ENCODE measurements at places on chromosomes 3 and 15.

GRCh38 chr3:9209777-9210176 lies 39.7 kb downstream of the SRGAP3 start:
- no peak for DNase-seq

DNA sequence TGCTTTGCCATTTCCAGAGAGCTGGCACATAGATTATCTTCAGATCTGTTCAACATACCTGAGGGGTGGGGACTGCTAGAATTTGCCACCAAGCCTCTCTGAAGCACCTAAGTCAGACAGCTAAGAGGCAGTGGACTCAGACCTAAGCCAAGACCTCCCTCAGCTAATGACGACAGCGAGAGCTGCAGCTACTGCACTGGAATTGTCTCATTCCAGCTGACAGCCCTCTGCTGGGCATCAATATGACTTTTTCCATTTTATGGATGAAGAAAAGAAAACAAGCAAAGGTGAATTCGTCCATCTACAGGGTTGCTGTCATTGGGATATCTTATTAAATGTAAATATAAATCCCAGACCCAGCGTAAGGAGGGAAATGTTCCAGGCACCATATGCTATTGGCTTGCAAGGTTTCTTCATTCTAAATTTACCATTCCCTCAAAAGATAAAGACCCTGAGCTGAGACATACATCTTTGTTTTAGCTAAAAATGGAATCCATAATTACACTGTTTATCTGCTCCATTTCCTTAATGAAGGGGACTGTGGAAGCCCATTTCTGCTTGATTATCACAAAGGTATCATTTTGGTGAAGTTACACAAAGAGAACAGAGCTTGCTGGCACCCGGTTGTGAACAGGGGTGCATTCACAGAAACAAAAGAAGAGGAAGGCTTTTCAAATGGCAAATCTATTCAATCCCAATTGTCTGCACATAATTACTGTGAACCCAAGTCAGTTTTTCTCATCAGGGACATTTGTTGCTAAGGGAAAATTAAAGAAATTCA lies 85.5 kb upstream of the LRTM1 start:
- no peak for DNase-seq

DNA sequence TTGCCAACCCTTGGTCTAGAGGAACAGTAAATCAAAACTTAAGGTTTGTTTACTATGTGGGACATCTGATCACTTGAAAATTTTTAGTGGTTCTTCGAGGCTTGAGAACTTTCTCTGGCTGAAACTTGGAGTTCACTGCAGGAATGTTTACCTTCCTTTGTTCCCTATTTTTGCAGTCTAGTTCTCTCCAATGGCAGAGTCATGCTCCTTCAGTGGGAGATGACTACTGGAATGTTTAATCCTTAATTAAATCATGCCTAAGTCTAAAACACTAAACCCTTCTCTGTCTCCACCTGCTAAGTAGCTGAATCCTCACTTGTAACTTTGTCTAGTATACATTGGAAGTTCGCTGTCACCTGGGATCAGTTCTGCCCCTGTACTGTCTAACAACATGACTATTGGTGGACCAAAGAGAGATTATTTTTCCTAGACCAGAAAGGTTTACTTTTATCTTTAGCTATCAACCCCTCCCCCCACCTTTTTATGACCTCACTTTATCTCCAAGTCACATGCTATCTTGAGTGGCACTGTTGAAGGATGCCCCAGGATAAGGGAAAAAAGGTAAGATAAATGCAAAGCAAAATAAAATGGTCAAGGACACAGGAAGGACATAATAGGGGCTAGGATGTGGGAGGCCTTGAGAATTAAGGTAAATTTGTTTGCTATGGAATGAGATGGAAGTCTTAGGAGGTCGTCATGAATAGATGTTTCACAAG lies 1.2 kb upstream of the ZNF609 start:
- DNase-seq = no peak

GRCh38 chr3:66041116-66041515 lies 2.4 kb upstream of the MAGI1 start:
- no peak for DNase-seq

GRCh38 chr3:185207931-185208746 lies 45.7 kb downstream of the EHHADH start:
- DNase-seq = no peak

- DNase-seq = no peak
These were observed 20.1 kb downstream of the RFT1 start for GRCh38 chr3:53109891-53110771.

DNA sequence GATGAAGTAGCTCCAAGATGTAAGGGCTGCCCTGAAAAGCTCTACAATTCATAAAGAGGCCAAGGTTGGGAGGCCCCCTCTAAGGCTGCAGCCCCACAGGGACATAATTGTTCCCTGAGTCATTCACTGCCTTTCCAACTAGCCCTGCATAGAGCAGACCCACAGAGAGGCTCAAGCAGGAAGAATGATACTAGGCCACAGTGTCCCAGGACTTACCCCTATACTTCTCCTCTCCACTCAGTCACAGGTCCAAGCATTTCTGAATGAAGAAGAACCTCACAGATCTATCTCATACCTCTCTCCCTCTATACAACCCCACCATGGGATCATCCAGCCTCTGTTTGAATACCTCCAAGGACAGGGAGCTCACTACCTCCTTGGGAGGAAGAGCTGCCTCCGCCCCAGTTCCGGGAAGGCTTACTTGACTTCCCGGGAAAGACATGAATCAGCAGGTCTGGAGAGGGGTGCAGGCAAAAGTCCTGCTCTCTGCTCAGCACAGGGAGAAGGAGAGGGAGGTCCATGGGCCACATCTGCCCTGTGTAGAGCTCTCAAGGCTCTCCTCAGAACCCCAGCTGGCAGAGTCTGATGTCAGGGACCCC lies 6.9 kb upstream of the SKIC8 start:
- no peak for DNase-seq

GRCh38 chr3:57061556-57061955 lies 1.1 kb downstream of the SPATA12 start:
- DNase-seq = no peak

DNA sequence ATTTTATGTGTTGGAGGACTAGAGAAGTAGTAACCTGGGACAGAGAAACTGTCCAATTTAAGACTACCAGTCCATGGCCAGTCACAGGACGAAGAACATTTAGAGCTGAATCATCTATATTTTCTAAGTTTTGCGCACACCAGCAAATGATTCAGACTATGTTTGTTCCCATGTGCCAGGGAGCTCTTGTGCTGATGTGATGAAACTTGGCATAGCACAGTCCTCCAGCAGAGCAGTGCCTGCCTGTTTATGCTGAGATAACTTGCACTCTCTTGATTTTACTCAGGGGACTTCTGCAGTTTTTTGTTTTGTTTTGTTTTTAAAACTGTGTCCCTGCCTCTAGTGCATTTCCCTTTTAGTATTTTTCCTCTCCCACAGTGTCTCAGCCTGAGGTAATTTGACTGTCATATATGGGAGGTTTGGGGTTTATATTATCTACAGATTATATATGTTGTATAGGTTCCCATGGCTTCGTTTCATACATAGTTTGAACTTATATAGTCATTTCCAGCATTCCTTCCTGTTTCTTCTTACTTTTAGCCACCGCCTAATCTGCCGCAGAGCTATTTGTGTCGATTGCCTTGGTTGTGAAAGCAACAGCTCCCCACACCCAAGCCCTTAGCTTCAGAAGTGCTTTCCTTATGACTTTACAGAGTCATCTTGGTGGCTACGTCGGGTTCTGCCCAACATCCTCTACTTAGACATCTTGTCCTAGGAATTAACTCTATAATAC lies 45.5 kb downstream of the PPM1L start:
- DNase-seq = no peak

GRCh38 chr3:5071061-5071460 lies 51.0 kb upstream of the ARL8B start:
- DNase-seq = no peak

DNA sequence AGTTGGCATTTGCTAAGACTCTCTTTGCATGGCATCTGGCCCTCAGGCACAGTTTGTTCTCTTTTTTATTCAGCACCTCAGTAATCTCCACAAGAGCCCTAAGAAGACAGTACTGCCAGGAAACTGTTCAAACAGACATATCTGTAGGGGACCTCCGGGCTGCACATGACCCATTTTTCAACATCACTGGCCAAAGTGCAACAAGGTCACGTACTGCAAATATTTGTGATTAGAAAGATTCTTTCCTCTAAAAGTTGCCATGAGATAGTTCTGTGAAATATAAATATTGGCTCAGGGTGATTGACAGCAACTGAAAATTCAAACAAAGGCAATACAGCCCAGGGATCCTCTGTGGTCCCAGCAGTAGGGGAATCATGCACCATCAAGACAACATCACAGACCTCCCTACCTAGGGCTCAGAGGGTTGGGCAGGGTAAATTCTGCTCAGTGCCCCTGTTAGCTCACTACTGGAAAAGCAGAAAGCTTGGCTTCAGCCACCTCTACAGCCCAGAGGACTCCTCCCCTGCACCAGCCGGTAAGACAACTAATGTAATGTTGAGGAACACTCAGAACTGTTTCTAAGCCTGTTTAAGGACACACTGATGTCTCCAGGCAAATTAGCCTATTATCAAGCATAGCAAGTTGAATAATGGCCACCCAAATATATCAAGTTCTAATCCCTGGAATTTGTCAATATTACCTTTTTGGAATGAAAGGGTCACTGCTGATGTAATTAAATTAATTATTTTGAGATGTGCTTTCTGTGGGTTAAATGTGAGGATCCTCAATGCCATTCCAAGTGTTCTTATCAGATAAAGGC lies 117.4 kb upstream of the LPP start:
- no peak for DNase-seq

- no peak for DNase-seq
These were observed 66.5 kb downstream of the CDAN1 start for GRCh38 chr15:42670451-42670850.

GRCh38 chr15:39495871-39496840 lies 84.7 kb upstream of the THBS1 start:
- DNase-seq = no peak

GRCh38 chr15:59349680-59350420 lies 22.8 kb downstream of the MYO1E start:
- no peak for DNase-seq

- DNase-seq = peak; percentile 11
These were observed 998.6 kb upstream of the CFAP20DC start for GRCh38 chr3:60048447-60048848.

GRCh38 chr15:81940467-81941451 lies 105.1 kb downstream of the MEX3B start:
- no peak for DNase-seq

GRCh38 chr3:117114517-117115265 lies 405.1 kb downstream of the TUSC7 start:
- DNase-seq = no peak

DNA sequence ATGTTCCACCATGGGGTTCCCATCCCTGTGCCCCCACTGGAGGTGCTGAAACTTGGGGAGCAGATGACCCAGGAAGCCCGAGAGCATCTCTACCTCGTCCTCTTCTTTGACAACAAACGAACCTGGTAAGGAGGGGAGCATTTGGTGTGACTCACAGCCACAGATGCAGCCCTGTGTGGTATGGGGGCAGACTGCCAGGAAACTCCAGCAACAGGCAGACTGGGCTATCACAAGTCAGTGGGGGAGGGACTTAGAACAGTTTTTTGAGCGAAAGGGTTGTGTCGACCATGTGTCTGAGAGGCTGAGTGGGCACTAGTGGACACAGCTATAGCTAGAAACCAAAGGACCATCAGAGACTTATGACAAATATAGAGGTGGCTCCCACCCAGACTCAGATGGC lies 3.4 kb upstream of the OGG1 start:
- no peak for DNase-seq

DNA sequence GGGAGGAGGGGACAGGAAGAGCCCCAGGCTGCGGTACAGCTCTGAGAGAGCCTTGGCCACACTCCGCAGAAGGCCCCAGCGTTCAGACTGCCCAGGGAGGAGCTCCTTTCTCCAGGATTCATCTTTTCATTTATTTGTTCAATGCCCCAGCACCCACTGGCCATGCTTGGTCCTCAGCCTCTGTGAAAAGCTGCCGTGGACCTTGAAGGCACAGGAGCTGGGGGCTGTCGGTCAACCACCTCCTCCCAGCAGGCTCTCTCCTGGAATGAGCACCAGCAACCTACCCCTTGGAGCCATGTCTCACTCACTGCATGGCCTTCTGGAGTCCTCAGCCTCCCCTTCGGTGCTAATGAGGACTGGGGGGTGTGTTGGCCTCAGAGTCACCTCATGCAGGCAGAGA lies 21.6 kb upstream of the PRR23E start:
- DNase-seq = no peak

DNA sequence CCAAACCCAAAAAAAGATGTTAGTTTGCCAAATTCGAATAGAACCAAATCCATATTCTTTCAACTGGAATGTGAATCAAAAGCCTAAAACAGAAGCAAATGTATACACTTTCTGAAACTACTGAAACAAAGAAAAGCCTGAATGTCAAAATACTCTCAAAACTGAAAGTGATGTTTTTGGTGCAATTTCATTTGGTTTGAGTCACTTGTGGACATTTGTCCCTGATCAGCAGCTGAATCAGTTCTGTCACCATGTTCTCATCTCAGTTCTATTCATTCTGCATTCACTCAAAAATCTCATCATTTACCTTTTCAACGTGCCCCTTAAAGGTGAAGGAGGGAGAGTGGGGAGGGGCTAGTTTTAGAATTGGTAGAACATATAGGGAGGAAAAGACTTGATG lies 266.8 kb downstream of the ABHD5 start:
- DNase-seq = no peak

GRCh38 chr15:25572191-25572590 lies 133.4 kb upstream of the UBE3A start:
- no peak for DNase-seq

- DNase-seq = no peak
These were observed 89.8 kb downstream of the LRRC3B start for GRCh38 chr3:26712211-26713026.

DNA sequence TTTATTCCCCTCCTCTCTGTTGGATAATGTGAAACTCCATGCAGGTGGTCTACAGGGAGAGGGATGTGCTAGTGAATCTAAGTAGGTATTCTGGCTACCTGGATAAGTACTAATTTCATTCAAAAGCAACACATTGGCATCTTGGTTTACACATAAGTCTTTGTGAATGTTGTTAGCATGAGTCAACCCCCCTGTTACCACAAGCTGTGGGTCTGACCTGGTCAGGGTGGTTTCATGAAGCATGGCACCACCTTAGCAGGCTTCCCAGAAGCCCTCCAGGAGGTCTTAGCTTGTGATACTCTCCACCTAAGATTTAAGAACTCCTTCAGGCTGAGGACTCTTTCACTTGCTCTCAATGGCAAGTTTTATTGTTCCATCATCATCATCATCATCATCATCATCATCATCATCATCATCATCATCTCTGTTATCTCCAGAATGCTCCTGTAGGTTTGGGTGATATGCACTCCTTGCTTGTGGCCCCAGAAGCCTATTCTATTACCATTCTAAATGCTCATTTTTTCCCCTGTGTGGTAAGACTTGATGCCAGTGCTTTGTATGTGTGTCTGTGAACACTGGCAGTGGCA lies 62.8 kb downstream of the EPHB1 start:
- DNase-seq = no peak
